ENCODE measurements at places on chromosomes 12 and 14.

DNA sequence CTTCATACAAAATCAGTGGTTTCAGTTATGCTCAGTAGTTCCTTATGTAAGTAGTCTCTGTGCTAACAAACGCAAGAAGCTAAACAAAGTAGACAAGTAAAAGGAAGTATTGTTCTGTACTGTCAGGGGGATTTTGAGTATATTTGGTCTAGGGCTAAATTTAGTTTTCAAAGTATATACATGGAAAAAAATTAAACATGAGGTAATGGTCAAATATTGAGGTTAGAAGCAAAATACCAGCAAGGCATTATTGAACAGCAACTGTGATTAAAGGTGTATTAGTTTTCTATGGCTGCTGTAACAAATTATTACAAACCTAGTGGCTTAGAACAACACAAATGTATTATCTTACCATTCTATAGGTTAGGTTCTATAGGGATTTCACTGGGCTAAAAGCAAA, 18.8 kb downstream of the GNG2 start:
- DNase-seq, result no peak

DNA sequence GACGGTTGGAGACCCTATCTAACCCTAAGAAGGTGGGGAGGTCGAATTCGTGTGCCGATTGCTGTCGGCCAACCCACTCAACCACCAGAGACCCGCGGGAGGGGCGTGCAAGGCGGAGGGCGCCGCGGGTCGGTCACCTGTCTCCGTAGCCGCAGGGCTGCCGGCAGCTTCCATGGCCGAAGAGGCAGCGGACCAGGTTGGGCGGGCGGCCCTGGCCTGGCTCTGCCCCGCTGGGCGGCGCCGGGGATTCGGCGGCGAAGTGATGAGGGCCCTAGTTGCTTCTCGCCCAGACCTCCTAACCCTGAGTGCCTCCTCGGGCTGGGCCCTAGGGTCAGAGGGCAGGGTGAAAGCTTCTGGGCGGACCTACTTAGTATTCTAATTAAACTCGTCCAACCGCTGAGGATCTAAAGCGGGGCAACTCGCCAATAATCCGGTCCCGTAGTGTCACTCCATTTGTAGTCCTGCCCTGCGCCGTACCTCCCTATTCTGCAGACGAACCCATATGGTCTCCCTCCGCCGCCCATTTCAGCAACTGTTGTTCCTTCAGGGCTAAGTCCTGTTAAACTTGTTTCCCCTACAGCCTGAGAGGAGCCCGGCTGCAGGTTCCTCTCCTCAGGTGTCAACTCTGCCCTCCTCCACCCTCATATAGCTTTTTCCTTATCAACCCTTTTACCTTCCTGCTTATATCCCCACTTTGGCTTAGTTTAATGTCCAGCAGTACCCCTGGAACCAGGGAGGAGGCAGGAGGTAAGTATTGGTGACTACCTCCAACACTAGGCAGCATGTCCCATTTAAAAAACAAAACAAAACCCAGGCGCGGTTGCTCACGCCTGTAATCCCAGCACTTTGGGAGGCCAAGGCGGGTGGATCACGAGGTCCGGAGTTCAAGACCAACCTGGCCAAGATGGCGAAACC, at the start of gene PYM1:
PYM1 (minus strand) TSS at position 307 of the 915 bp plus-strand sequence; CDS start at position 174, 133 bp downstream.
- DNase-seq, result peak; percentile 84

GRCh38 chr12:107522692-107523477, 162.7 kb upstream of the PWP1 start:
- DNase-seq, result no peak

DNA sequence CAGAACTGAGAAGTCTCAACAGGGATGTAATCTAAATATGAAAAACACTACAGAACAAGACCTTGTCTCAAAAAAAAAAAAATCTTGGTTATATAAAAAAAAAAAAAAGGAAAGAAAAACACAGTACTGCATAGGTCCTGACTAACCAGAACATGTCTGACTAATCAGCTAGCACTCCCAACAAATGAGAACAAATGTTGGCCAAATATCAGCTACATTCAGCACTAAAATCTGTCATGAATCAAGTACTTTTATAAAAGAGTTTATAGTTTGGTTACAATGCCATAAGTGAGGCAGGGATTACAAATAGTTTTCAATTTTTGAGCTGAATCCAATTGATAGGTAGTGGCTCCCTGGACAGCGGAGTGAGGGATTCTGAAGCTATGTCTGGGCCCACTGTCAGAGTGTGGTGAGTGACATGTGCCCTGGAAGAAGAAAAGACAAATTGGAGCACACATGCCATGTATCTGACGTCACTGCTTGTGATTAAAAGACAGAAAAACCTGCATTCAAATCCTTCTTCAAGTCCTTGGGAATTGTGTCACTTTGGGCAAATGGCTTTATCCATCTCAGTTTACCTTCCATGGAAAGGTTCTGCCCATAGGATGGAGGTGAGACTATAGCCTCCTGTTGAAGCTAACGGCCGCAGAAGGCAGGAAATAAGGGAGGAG, 5.6 kb upstream of the FAM234B start:
- DNase-seq, result no peak

DNA sequence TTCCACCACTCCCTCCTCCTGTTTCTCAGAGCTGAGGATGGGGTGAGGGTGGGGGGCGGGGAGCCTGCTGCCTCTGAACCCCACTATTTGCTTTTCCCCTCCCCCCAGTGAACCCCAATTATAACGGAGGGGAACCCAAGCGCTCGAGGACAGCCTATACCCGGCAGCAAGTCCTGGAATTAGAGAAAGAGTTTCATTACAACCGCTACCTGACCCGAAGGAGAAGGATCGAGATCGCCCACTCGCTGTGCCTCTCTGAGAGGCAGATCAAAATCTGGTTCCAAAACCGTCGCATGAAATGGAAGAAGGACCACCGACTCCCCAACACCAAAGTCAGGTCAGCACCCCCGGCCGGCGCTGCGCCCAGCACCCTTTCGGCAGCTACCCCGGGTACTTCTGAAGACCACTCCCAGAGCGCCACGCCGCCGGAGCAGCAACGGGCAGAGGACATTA, 1.1 kb downstream of the HOXC4 start:
- no peak for DNase-seq

GRCh38 chr12:52630599-52631200, 12.3 kb upstream of the KRT73 start:
- DNase-seq, result no peak

DNA sequence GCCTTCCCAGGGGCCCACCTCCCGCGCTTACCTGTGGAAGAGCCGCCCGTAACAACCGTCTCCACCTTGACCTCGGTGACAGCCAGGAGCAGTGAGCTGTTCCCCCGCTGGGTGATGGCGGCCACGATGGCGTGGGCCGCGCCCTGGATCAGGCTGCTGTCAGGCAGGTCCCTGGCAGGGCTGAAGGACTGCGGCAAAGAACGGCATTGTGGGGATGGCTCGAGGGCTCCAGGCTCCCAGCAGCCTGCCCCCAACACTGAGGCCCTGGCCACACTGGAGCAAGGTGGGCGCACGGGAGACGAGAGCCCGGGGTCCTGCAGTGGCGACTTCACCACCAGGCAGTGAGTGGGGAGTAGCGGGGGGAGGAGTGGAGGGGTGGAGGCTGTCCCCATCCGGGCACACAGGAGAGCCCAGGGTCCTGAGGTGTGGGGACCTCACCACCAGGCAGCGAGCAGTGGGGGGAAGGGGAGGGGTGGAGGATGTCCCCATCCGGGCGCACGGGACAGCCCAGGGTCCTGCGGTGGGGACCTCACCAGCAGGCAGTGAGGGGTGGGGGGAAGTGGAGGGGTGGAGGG, 25.0 kb downstream of the JAG2 start:
- no peak for DNase-seq

DNA sequence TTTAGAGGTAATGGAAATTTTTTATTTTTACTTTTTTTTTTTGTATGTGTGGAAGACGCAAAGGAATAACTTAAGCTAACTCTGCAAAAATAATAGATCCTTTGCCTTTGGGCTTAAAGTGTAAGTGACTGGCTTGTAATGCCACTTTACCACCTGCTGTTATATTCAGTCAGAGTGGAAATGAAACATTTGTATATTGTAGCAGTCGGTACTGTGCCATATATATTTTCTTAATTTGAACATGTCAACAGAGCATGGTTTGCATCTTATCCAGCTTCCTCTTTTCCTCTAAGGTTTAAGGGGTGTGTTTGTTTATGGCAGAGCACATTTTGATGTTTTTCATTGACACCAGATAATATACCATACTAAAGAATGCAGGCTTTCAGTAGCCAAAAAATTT, 176.6 kb downstream of the TRHDE start:
- no peak for DNase-seq

DNA sequence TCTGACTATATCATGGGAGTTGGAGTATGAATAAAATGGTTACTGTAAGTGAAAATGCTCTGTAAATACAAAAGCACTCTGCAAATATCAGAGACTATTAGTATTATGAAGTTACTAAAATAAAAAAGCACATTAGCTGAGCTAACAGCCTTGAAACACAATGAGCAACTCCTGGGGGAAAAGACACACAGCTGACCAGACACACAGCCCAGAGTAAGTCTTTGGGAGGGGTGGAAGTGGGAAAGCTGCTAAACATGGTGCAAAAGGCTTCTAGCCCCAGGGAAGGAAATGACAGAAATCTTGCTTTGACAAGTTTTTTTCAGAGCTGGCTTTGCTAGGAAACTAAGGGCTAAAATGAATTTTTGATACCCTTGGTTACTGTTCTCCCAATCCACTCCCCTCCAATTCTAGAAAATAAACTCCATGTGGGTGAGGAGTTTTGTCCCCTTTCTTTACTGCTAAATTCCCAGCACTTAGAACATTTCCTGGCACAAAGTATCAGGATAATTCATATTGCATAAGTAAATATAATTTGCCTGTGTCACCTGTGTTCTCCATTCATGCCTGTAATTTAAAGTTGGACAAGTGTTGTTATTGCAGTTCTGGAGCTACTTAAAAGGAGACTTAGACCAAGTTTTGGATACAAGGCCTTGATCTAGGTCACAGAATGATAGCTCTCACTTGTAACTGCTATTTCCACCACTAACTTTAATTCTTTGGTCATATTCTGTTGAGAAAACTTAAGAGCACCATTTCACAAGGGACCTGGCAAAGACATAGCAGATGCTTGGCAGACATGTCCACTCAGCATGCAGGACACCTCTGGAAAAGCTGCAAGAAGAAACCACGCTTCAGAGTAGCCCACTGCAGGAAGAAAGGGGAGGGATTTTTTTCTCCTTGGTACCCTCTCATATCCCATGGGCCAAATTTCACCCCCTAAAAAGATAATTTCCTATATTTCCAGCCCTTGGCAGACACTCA, 19.0 kb upstream of the RAB3IP start:
- no peak for DNase-seq

DNA sequence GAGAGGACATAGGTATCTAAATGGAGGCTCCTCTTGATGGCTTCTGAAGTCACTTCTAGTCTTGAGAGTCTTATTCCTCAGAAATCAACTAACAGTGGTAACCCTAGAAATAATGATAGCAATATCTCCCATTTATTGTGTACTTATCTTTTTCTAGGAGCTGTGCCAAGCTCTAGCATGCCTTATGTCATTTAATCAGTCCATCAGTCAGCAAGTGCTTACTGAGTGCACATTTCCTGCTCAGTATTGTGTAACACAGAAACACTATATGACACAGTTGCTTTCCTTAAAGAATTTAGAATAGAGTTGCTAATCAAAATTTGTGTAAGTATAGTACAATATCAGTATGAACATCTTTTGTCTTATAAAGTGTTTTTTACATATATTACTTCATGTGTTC, 36.6 kb downstream of the KRT76 start:
- no peak for DNase-seq

- no peak for DNase-seq
Measured at GRCh38 chr14:97626088-97626487, 828.9 kb downstream of the VRK1 start.

DNA sequence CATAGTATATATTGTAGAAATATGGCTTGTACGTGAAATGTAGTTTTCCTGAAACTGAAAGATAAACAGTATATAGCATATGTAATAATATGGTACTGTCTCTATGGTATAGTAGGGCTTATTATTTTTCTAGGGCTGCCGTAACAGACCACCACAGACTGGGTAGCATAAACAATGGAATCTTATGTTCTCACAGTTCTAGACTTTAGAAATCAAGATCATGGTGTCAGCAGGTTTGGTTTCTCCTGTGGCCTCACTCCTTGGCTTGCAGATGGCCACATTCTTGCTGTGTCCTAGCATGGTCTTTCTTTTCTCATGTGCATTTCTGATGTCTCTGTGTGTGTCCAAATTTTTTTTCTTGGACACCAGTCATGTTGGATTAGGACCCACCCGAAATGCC, 155.8 kb downstream of the TMTC2 start:
- DNase-seq, result no peak

GRCh38 chr14:104527857-104528459, 51.6 kb upstream of the C14orf180 start:
- DNase-seq, result no peak

DNA sequence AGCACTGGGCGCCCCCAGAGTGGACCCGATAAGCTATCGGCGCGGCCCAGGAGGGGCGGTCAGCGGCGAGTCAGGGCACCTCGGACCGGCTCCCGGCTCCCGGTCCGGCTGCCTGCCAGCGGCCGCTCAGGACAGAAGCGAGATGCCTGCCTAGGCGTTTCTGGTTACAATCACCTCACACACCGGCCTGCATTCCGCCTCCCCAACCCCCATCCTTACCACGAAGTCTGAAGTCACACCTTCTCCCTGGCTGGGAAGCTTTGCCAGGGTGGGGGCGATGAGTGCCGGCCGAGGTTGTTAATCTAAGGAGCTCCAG, 42.6 kb upstream of the TBX5 start:
- no peak for DNase-seq

- no peak for DNase-seq
Measured at GRCh38 chr12:29299633-29300032, 81.3 kb downstream of the ERGIC2 start.

GRCh38 chr12:90244232-90244631, 535.6 kb upstream of the ATP2B1 start:
- no peak for DNase-seq

DNA sequence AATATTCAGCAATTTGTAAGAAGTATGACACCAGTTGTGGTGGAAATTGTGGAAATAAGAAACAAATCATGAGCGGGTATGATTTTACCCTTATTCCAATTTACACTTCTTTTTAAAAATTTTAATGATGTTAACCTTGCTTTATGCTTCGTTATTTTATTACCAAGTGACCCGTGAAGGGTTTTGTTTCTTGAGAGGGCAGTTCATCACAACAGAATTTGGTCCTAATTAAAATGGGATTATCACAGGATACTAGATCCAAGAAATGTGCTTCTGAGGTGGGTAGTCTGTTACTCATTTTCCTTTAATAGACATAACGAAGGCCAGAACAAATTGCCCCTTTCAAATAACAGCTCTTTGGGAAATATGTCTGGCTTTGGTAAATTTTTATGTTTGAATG, 25.5 kb upstream of the RASSF8 start:
- DNase-seq, result no peak

Measured in SIG-M5 (cell line).